ENCODE measurements at places on chromosomes 3 and 15.

DNA sequence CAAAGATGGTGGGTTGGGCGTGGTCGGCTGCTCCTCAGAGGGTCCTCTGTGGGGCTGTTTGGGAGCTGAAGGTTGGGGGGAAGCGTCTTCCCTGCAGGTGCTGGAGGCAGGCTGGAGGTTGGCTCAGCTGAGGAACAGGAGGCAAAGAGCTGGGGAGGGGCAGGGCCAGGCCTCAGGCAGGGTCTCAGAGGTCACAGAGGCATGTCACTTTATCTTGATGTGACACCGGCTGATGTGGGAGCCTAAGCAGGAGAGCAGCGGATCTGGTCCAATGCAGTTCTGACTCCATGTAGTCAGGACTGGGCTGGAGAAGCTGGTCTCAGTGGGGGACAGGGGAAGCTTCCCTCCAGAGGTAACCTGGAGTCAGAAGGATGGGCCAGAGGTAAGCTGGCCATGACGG is 7.7 kb upstream of the GNAT1 start:
- DNase-seq = no peak

DNA sequence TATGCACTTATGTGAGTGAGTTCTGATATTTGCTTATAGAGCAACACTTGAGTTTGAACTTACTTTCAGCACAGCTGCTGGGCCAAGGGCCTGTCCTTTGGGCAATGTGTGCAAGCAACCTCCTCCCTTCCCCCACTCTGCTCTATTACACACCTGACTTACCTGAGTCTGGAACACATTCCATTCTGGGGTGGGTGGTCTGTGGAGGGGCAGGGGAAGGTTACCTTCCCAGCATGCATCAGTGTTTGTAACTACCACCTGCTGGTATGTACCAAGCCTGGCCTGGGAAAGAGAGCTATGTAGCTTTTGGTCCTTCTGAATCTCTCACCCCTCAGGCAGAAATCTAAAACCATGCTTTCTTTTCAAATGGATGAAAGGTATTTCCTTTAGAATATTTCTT is 103.0 kb downstream of the ISL2 start:
- no peak for DNase-seq

- no peak for DNase-seq
These were observed 35.0 kb downstream of the CIP2A start for GRCh38 chr3:108554229-108554628.

DNA sequence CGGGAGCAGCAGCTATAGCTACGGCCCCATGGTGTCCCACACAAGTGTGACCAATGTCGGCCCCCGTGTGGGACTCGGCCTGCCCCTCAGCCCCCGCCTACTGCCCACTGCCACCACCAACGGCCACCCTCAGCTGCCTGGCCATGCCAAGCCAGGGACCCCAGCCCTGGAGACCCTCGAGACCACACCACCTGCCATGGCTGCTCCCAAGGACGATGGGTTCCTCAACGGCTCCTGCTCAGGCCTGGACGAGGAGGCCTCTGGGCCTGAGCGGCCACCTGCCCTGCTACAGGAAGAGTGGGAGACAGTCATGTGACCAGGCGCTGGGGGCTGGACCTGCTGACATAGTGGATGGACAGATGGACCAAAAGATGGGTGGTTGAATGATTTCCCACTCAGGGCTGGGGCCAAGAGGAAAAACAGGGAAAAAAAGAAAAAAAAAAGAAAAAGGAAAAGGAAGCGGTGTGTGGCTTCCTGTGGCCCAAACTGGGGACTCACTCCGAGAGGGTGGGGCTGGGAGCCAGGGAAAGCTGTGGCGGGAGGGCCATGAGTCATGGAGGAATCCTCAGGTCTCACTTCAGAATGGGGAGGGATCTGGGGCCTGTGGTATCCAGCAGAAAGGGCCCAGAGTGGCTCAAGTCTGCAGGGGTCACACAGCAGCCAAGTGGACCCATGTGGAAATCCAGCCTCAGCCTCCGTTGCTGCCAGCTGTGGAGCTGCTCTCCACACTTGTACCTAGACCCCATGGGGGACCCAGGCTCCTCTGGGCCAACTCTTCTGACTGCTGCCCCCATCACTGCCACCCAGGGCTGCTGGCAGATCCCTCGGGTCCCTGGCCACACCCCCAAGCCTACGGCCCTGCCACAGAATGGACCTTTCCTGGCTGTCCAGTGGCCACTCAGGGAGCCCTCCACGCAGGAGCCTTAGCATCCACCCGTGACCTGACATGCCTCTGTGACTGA is 26.1 kb downstream of the PTH1R start:
- peak; percentile 59 for DNase-seq

DNA sequence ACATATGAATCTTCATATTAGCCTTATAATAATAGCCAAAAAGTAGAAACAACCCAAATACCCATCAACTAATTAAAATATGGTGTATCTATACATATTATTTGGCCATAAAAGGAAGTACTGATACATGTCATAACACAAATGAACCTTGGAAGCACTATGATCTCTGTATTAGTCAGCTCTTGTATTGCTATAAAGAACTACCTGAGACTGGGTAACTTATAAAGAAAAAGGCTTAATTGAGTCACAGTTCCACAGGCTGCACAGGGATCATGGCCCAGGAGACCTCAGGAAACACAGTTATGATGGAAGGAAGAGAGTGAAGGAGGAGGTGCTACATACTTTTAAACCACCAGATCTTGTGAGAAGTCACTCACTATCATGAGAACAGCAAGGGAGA is 16.0 kb upstream of the CCR2 start:
- DNase-seq = peak; percentile 82

GRCh38 chr15:90187257-90187868 is 13.8 kb upstream of the SEMA4B start:
- no peak for DNase-seq

DNA sequence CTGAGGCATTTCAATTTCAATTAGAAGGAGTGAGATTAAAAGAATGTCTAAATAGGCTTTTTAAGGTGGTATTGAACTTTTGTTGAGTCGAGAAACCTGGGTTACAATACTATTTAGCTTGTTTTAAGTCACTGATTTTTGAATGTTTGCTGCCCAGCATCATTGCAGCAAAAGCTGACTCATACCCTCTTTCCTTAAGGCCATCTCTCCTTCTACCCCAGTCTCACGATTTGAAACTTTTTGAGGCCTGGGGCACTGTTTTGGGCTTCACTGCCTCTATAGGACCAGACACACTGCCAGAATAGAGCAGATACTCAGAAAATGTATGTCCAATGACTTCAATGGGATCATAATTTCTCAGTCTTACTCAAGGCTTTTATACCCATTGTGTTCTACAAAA is 319.6 kb upstream of the TGFBR2 start:
- DNase-seq = no peak

- peak; percentile 100 for DNase-seq
These were observed 98.9 kb upstream of the TLE3 start for GRCh38 chr15:70196372-70197316.
